ENCODE measurements at places on chromosomes 2 and 18.

DNA sequence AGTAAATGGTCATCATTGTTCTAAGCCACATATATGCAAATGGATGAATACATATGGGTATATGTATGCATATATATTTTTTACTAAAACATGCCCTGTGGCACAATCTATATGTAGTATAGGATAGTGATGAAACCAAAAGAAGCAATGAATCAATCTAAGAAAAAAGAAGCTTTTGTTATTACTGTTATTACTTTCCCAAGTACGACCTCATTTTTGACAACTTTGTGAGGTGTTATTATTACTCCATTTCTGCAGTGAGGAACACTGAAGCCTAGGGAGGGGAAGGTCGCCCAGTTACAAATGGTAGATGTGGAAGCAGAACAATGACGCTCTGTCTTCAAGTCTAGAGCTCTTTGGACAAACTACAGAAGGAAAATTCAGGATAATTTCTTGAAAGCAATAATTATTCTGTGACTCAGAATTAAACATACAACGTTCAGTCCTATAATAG lies 38.3 kb downstream of the STAT4 start:
- no peak for DNase-seq

DNA sequence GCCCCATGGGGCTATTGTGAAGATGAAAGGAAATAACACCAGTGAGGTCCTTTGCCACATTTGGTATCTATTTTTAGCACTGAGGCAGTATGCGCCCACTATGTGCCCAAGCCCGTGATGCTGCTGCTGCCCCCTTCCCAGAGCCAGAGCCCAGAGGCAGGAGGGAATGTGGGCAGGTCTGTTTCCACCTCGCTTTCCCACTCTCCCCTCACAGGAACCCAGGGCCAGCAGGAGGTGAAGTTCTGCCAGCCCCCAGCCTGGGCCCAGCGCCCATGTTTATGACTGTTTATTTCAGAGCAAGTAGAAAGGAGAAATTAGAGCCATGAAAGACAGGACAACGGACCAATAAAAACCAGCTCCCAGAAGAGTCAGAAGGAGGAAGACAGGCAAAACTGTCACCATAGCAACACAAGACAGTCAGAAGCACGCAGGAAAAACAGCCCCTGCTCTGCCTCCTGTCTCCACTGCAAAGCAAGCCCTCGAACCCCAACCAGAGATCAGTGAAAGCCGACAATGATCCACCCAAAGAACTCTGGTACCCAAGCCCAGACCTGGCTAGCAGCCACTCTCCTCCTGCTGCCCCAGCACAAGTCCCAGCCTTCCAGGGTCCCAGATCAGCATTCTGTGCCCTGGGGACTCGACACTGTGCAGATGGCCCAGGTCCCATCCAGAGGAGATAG lies 1.4 kb downstream of the CYRIA start:
- no peak for DNase-seq

DNA sequence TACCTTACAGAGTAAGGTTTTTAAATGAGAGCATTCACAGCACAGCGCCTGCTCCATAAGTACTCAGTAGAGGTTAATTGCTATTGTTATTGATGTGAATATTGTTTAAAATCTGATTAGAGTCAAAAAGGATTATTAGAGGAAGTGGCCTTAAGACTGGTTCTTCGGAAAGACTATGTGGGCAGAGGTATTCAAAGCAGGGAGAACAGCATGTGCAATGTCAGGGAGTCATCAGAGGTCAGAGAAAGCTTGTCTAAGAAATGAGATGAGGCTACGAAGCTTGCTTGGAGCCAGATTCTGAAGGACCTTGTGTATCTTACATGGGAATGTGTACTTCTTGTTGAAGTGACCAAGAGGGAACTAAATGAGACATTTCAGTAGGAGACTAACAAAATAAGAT lies 49.8 kb downstream of the PMS1 start:
- no peak for DNase-seq

GRCh38 chr2:231169488-231169887 lies 28.9 kb upstream of the ARMC9 start:
- no peak for DNase-seq

DNA sequence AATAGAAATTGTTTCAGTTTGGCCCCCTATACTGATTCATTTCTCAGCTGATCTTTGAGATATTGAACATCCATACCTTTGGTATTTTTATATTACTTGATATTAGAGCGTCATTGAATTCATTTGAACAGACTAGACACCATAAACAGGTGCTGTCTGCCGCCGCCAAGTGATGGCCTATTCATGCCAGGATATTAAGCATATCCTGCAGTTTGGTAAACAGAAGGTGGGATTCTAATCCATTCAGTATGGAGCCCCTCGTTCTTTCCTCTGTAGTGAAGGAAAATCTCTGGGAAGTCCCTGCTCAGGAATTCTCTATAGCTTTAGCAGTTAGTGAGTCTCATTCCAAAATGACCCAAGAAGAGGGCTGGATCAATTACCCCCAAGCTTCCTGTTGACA lies 23.0 kb upstream of the CD28 start:
- no peak for DNase-seq

DNA sequence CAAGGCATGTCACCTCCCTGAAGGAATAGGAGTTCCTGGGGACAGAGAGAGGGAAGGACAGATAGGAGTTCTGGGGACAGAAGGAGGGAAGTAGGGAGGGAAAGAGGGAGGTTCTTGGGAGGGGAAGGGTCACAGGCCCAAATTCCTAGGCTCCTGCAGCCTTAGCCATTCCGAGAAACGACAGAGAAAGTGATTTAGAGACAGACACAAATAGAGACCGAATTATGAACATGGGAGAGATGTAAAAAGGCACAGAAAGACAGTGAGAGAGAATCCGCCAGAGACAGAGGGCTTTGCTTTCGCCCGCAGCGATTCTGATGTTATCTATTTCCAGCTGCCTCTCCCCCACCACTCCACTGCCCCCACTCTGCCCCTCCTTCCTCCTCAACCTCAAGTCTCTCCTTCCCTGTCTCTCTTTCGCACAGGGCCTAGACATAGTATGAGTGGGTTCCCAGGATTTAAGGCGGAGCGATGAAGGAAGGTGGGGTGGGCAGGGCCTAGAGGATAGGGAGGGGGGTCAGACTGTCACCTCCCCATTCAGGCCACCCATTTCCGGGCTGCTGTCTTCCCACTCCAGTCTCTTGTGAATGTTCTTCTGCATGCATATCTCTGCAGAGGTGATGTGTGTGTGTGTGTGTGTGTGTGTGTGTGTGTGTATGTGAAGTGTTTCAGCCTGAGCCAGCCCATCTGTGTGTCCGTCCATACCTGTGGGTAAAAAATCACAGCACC lies 3.3 kb upstream of the WNT6 start:
- DNase-seq = no peak

DNA sequence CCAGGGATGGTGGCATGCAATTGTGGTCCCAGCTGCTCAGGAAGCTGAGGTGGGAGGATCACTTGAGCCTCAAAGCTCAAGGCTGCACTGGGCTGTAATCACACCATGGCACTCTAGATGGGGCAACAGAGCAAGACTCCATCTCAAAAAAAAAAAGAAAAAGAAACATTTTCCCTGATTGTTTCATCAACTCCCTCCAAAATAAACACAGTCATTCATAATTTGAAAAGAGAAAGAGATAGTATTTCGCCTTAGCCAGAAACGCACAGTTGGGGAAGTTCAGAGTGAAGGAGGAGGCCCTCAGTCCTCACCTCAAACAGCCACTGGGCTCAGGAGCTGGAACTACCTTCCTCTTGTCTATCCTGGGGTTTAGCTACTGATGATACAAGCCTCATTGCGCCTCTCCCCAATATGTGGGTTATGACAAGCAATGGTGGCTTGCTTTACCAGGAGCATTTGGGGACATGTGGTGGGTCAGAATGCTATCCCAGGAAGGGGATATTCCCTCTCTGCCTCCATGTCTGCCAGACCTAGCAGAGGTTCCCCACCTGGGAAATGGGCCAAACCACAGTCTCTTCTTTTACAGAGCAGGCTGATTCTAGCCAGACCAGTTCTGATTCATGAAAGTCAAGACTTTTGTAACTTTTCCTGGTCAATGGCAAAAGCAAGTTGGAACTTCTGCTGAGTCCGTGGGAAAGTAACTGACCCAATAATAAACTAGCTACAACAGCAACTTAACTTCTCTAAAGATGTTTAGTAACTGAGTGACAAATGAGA lies 22.2 kb upstream of the TMEM87B start:
- DNase-seq = no peak

- no peak for DNase-seq
Observed at GRCh38 chr2:219980638-219981037, 353.2 kb downstream of the SLC4A3 start.

DNA sequence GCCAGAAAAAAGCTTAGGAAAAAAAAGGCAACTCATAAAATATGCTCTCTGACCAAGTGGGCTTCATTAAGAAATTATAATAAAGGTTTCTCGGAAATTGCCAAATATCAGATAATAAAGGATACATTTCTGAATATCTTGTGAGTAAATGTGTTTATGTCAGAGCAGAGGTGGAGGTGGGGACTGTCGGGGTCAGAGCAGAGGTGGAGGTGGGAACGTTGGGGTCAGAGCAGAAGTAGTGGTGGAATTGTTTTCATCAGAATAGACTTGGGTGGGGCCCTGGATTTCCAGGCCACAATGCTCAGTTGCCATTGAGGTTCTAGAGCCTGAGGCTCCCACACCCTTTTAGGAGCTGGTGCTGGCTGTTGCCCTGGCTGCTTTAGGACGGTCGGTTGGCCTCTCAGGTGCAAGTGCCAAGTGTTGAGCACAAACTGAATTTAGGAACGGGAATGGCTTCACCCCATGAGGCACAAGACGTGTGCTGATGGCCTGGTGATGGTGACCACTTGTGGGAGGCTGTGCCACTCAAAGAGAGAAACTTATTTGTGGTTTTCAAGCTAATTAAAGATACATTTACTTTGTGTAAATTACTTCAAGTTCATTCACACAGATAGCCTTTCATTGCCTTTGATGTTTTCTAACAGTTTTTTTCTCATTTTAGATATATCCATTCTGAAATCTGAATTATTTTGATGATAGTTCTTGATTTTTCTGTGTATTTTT lies 131.5 kb downstream of the ATP9B start:
- DNase-seq = no peak

DNA sequence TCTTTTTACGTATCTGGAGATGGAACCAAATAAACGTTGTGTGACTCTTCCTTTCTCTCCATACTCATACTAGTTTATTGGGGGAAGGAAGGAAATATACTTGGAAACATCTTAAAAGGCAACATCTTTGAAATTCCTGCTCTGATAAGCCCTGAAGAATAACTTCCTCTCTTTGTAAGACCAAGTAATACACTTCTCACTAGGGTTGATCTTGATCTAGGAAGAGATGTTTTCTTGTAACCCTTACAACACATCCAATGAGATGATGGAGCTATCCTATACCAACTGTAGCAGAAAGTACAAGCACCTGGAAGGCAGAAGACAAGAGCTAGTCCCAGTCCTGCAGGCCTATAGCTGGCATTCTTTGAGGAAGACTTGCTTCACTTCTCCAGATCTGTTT lies 2.0 kb downstream of the ANKRD44 start:
- no peak for DNase-seq

Data from WTC11 (cell line).